Activated T-helper 1 cell treated with anti-CD3 and anti-CD28 coated beads, Interleukin-2, amount 50 U/mL, for 16 hours (primary cell): ENCODE measurements at places on chromosomes 2 and 18.

- no peak for DNase-seq
These were observed 149.7 kb upstream of the STON1 start for GRCh38 chr2:48380208-48380607.

- DNase-seq = peak; percentile 56
These were observed 23.6 kb upstream of the HES6 start for GRCh38 chr2:238263204-238264071.

DNA sequence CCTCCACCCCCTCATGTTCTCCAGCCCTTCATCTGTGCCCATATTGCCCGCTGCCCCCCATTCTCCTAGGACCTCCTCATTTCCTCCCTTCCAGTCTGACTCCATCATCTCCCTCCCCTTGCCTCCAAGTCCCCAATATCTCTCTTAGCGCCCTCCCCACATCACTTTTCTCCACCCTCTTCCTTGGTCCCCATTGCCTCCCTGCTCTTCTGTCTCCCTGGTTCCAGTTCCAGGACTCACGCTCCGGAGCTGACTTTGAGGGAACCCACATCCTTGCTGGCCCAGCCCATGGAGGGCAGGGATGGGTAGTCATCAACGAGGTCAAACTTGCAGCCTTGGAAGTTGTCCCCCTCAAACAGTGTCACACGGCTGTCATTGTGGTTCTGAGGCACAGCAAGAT, 2.6 kb downstream of the CRYBA2 start:
- DNase-seq = no peak

DNA sequence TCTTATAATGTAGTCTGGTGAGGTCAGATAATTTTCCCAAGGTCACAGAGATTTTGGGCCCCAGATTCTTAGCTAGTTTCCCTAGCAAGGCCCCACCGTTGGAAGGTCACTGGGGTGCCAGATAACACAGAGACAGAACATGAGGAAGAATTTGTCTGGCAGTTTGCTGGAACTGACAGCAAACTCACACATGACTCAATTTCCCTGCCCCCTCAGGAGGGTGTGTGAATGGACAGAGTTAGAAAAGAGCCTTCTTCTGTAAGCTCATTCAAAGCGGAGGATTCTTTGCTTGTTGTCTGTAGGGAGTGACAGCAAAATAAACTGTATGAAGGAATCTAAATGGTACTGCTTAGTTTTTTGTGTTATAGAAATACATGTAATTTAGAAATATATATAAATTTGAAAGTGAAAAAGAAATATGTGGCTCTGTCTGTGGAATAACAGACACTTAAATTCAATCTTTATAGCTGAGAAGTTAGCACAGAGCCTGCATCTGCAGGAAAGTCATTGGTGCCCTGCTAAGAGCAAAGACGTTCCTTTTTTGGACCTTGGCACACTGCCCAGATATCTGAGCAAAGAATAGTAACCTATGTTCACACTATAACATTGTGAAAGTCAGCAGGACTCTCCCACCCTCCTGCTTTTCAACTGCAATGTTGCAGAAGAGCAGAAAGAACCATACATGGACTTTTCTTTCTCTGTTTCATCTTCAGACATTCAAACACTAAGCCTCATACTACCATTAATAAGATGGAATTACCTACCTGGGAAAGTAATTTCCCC, 2.1 kb downstream of the MDH1 start:
- no peak for DNase-seq

DNA sequence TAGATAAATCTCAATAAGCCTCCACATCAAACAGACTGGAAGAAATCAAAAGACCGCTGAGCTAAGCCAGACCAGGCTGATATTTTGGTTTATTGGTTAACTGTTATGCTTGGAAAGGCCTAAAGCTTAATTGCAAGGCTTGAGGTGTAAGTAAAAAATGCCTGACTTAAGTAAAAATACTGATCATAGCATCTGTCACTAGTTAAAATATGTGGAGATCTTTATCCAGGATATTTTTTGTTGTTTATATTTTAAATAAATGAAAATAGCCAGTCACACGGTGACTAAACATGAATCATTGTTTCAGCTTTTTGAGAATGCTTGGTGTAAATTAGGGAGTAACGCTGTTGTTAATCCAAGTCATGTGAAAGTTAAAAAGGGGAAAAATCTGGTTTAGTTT, 127.9 kb downstream of the THADA start:
- no peak for DNase-seq

- DNase-seq = no peak
These were observed 17.0 kb downstream of the PDIA6 start for GRCh38 chr2:10795508-10796046.

GRCh38 chr18:78741381-78742217, 238.0 kb upstream of the SALL3 start:
- DNase-seq = no peak

GRCh38 chr18:29501952-29502351, 1325.0 kb upstream of the CDH2 start:
- DNase-seq = no peak

DNA sequence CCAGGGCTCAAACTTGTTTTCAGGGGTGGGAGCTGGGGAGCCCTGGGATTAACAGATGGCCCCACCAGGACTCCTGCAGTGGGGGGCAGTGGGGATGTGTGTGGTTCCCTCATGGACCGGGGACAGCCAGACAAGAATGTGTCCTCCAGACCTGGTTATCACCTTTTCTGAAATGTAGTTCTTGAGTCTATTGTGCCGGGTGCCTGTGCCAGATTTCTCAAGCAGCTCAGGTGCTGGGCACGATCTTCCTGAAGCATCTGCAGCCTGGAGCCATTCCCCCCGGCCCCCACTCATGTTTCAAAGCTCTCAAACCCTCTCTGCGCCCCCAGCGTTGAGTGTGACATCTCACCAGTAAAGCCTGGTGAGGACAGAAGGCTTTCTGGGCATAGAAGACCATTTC, 48.4 kb upstream of the HAAO start:
- no peak for DNase-seq

DNA sequence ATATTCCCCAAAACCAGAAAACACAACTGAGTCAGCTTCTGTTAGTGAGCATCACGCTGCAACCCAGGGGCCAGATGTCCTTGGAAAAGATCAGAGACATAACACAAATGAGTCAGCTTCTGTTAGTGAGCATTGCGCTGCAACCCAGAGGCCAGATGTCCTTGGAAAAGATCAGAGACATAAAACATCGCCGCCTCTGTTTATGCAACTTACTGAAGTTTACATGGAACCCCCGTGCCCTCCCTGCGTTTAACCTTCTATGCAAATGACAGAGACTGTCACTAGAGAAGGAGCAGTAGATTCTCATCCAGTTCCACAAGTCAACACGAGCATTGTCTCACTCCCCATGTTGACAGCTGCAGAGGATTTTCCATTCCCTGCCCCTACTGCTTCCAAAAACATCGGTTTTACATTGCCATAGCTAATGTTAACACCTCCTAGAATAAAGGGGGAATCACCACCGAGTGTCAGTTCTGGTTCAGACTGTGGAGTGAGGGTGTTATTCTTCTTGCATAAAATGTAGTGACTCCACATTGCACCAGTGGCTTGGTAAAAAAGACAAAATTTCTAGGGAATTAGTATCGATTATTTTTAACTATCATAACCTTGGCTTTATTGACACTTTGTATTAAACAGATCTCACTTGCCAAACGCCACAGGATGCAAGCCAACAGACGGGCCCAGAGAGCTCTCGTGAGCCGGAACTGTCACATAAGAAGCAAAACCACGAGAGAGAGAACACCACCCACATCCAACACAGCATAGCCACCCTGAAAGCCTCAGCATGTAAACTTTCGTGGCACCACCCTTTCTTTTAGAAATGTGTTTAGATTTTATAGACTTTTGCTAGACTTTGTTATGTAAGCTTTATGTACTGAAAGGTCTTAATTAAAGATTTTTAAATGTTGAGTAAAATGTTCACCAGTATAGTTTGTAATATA, 87.7 kb downstream of the SH3YL1 start:
- peak; percentile 4 for DNase-seq

GRCh38 chr2:96195410-96196066, 13.1 kb downstream of the STARD7 start:
- DNase-seq = no peak

DNA sequence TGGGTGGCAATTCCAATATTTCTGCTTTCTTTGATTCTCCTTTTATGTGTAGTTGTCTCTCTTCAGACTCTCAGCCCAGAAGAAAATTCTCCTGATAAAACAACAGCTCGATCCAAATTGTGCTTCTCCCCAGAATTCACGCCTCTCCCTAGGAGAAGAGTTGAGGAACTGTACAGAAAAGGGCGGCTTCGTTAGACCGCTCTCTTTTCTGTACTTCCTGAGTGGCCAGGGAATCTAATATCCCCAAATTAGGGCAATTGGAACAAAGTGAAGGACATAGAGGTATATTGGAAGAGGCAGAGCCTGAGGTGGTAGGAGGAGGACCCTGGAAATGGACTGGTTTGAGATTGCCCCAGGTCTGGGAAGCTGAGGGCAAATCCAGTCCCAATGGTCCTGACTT, 5.6 kb downstream of the ADCYAP1 start:
- DNase-seq = no peak
